NCI-H2081 (cell line): ENCODE measurements at places on chromosomes 2 and 18.

DNA sequence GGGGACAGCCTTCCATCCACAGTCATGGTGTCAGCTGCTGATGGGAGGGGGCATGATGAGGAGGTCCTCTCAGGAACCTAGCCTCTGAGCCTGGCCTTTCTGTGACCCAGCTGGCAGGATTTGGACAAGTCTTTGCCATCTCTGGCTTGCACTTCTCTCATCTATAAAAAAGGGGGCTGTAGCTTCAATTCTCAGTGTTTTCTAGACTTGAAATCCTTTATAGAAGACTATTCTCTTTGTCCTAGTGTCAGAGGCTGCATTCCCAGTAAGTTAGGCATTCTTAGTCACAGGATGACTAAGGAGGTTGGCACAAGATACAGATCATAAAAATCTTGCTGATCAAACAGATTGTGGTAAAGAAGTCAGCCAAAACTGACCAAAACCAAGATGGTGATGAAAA lies 958.5 kb downstream of the CNTNAP5 start:
- DNase-seq: no peak

- DNase-seq: no peak
These were observed 55.7 kb downstream of the PAPOLG start for GRCh38 chr2:60811491-60812375.

- DNase-seq: no peak
These were observed 8.1 kb upstream of the WIPF1 start for GRCh38 chr2:174605687-174606086.

DNA sequence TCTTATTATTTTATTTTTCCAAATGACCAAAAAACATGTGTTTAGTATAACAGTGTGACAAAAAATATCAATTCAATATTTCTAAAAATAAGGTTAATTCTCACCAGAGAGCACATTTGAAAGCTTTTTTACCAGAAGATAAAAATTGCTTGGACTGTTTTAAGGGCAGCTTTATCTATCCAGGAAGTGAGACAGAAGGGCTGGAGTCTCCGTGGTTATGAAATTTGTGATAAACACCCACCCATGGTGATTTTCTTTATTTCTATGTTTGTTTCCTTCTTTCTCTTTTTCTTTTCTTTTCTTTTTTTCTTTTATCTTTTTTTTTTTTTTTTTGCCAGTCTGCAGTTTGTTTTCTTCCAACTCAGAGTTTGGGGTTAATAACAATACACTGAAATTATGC lies 298.5 kb downstream of the PIEZO2 start:
- no peak for DNase-seq

GRCh38 chr2:118569876-118570535 lies 277.4 kb downstream of the EN1 start:
- no peak for DNase-seq

DNA sequence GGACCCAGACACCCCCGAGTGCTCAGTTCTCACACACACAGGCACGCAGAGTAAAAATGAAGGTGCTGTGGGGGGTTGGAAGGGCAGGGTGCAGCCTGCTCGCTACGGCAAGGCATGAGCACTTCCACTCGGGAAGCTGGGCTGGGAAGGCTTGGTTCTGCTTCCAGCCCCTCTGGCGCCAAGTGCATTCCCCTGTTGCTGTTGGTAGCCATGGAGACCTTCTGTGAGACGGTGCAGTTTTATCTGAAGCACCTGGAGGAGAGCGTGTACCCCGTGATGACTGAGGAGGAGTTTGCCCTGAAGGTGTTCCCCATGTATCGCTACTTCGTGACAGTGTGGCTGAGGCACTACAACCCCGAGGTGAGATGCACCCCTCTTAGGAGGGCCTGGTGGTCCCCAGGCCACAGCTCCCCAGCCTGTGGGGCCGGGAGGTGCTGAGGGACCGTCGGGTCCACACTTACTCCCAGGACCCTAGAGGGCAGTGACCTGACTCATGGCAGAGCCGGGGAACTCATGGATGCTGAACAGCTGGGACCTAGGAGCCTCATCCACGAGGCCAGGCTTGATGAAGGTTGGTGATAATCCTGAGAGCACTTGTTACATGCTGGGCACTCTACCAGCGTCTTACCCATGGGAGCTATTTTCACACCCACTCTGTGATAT lies 15.5 kb downstream of the MROH2A start:
- no peak for DNase-seq
